ENCODE measurements at places on chromosomes 7 and 10. TPM values are rescaled to one million over a fixed set of nuclear protein-coding genes. Genes with fewer than 3 reads are reported as not detected.

DYDC2 gene
- not detected for total RNA-seq

RRP12 gene
- total RNA-seq = 25.9 TPM

CHN2 gene
- total RNA-seq = 8.4 TPM

PAX4 gene
- total RNA-seq = not detected

SLC26A5 gene
- not detected for total RNA-seq

METTL27 gene
- total RNA-seq = 0.90 TPM

ABCC2 gene
- 3.3 TPM for total RNA-seq
